ENCODE measurements at places on chromosomes 2 and 18.

GRCh38 chr2:127072396-127072795 is 34.6 kb downstream of the BIN1 start:
- no peak for DNase-seq

DNA sequence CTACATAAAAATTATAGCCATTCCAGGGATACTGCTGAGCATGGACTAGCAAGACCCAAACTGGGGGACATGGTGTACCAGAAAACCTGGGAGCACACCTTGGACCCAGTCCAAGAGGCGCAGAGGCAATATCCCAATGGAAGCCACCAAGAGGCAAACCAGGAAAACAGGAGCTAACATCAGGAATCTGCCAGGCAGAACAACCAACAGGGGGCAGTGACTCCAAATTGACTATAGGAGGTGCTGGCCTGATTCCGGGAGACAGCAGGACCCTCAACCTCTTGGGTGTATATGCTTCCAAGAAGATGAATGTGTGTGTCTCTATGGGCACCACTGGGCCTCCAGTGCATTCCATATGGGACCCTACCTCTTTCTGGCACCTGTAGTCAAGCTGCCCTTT is 172.7 kb upstream of the ARL4C start:
- no peak for DNase-seq

- DNase-seq: no peak
Measured at GRCh38 chr2:7933672-7934071, 748.2 kb upstream of the ID2 start.

DNA sequence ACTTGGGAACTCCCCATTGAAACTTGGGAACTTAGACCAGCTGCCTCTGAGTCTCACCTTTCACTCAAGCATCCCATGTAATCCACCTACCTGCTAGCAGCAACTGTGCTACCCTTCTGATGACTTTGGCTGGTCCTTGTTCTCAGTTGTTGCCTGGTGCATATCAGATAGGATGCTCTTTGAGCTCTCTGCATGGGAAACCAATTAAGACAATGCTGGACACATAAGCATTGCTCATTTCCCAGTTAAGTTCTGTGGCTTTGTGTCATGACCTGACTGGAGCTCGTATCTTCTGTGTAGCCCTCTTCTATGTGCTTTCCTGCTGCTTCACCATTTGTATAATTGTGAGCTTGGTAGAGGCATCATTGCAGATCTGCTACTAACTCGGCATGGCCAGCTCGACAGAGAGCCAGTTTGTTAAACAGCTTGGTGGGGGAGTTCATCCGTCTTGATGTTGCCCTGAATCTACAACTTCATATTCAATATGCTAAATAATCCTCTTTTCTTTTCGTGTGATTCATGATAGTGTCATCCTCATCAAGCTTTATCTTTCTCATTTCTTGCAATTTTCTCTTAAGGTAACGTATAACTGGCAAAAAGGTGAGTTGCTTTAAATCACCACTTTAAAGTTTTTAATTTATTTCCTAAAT is 447.5 kb upstream of the SLC14A2 start:
- DNase-seq: no peak

DNA sequence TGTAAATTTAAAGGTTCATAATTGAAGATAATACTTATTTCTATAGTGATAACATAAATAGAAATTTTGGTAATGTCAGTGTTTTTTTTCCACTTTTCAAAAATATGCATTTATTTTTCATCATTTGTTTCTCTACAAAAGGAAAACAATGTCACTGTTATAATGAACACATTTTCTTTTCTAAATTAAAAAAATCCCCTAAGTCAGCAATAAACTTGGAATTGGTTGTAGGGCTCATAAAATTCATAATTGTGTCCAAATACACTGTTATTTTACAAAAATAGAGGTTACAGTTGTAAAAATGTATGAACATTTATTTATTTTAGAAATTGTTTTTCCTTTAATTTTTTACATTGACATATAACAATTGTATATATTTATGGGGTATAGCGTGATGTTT is 26.4 kb upstream of the SERPINB12 start:
- no peak for DNase-seq

DNA sequence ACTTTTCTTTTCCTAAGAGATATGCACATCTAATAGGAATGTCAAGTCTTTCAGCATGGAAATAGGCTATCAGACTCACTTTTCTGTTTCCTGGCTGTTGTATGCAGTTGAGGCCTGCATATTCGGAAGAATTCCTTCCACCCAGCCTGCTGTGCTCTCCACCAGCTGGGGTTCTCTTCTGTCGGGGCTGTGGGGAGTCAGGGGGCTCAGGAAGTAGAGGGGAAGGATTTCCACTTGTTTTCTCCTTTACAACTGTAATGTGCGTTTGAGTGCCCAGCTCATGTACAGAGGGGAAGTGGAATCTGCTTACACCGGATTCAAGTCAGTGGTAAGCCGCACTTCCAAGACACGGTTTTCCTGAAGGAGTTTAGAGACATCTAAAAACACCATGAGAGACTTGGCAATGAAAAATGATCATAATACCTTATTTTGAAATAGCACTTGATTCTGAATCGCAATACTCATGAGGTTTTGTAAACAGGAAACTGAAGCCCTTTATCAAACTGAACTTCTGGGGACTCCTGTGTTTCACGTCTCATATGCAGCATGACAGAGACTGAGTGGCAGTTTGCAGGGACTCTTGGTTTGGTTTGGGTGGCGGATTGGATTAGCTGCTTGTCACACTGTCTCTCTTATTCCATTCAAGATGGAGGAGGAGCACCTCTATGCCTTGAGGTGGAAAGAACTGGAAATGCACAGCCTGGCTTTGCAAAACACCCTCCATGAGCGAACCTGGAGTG is 90.4 kb downstream of the MTCL1 start:
- DNase-seq: no peak

- DNase-seq: no peak
Measured at GRCh38 chr2:232398293-232399034, 8.2 kb upstream of the ALPG start.

DNA sequence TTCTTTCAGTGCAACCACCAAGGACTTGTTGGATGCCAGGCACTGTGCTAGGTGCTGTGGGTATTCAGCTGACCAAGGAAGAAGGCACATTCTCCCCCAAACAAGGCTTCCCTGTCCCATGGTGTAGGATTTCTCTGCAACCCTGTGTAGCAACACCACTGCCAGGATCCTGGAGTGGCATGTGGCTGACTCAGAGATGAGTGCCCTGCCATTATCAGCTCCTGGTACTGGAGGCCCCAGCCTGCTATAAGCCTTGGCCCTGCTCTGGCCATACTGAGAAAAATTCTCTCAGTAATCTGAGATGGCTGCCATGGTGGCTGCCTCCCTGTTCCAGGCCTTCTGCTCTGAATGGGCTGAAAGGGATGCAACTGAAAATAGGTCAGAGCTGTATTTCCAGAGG is 4.3 kb downstream of the SMYD5 start:
- DNase-seq: no peak

- DNase-seq: no peak
Measured at GRCh38 chr2:171706152-171706803, 19.0 kb downstream of the DYNC1I2 start.

- DNase-seq: no peak
Measured at GRCh38 chr18:37787452-37787851, 221.9 kb upstream of the CELF4 start.

- DNase-seq: no peak
Measured at GRCh38 chr2:64422466-64422865, 31.5 kb upstream of the LGALSL start.

DNA sequence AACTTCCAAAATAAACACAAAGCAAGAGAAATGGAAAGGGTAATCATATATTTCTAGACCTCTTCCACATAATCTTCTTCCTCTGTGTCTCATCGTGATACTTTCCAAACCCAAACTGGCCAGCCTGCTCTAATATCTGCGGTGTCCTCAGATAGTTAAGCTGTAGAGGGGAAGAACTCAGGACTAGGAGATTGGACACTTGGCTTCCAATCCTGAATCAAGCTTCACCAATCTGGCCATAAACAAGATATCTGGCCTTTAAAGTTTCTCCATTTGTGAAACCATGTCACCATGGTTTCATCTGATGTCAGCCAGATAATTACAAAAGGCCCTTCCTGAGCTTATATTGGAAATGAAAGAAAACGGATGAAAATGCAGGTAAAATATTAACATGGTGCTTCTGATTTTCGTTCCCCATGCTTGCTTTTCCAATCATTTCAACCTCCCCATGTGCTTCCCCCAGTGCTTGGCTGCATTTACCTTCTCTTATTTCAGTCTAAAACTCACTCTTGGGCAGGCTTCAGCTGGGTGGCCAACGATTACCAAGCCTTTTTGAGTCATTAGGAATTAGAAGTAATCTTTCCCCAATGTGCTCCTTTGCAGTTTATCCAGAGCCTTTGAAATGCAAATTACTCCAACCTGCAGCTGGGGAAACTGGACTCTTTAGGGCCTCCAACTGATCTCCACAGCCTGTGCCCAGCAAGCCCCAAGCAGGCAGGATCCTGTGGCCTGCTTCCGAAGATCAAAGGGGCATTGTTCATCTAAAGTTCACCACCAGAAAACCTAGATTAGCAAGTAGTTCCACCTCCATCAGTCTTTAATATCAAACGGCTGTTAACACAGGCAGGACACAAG is 44.5 kb upstream of the MYCN start:
- DNase-seq: no peak

DNA sequence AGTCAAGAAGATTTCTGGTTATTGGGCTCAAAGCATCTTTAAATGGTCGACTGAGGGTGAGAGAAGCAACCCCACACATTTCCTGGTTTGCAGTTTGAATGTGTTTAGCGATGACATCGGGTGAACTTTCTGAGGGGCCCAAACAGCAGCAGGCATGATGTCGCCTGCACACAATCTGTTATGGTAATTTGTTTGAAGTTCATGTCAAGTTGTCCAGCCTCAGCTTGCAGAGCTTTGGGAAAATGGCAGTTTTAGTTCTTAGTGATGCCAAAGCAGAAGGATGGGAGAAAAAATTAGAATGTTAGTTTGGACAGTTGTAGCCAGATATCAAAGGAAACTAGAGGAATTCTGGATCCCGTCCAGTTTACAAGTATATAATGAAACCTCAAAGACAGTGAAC is 284.6 kb downstream of the MBD5 start:
- no peak for DNase-seq

GRCh38 chr18:67318651-67319050 is 197.9 kb downstream of the DSEL start:
- no peak for DNase-seq

GRCh38 chr2:179965291-179966258 is 41.5 kb downstream of the CWC22 start:
- no peak for DNase-seq

- DNase-seq: no peak
Measured at GRCh38 chr18:44186001-44186400, 494.7 kb upstream of the SETBP1 start.

GRCh38 chr18:47832348-47832747 is 98.1 kb downstream of the SMAD2 start:
- DNase-seq: no peak

DNA sequence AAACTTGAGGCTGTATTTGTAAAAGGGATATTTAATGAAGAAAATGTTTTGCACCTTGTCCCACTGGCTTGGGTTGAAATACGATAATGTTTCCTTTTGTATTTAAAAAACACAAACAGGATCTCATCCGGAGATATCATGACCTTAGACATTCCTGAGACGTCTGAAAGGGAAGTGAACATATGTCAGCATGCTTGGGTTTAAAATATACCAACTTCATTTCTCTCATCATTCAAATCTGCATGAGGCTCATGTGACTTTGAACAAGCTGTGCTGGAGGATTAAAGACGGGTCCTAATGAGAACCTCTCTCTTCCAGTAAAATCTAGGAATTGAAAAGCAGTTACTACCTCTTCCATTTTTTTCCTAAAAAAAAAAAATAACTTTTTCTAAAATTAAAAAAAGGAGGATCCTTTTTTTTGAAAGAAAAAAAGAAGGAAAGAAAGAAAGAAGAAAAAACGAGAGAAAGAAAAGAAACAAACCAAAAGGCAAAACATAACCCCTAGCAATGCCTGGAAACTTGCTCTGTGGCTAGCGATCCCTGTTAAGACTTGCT is 106.8 kb upstream of the ZFP36L2 start:
- DNase-seq: no peak

- DNase-seq: no peak
Measured at GRCh38 chr18:70149616-70150301, 55.7 kb downstream of the RTTN start.

GRCh38 chr2:134636714-134637113 is 82.1 kb downstream of the TMEM163 start:
- no peak for DNase-seq

DNA sequence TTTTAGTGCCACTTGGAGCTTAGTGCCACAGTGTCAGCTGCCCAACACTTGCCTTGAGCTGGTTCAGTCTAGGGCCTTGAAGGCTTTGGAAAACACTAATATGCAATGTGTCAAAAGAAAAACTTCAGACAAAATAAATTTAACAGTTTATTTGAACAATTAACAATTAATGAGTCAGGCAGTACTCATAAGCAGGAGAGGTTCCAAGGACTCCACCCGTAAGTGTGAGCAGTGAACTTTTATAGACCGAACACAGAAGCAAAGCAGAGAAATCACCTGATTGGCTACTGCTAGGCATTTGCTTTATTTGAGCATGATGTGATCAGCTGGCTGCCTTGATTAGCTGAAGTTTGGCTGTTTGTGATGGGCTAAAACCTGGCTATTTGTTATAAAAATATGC is 49.5 kb upstream of the TBC1D8 start:
- DNase-seq: no peak

- no peak for DNase-seq
Measured at GRCh38 chr2:223586261-223586660, 15.9 kb downstream of the SCG2 start.

GRCh38 chr2:98822301-98823164 is 91.6 kb upstream of the MGAT4A start:
- no peak for DNase-seq

GRCh38 chr18:55738483-55739114 is 150.6 kb upstream of the TCF4 start:
- no peak for DNase-seq

GRCh38 chr2:26298638-26299393 is 47.1 kb upstream of the SELENOI start:
- no peak for DNase-seq

GRCh38 chr2:67311536-67311935 is 85.6 kb upstream of the ETAA1 start:
- DNase-seq: no peak

DNA sequence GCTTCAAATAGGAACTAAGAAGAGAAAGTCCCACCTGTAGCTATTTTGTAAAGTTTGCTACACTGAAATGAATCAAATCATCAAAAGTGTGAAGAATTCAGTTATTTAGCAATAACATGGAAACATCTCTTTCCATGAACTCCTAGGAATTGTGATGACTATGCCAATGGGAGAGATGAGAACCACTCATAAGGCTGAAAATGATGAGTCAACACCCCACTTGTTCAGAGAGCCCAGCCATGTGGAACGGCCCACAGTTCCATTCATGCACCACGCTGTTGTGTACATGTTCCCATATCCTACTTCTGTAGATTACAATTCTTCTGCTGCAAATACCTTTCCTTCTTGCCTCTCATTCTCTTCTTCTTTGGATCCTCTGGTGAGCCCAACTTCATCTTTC is 645.5 kb upstream of the ID2 start:
- DNase-seq: no peak

GRCh38 chr2:204850581-204850980 is 305.3 kb downstream of the PARD3B start:
- no peak for DNase-seq
